NCI-H345 (cell line): ENCODE measurements at places on chromosomes 7 and 10.

DNA sequence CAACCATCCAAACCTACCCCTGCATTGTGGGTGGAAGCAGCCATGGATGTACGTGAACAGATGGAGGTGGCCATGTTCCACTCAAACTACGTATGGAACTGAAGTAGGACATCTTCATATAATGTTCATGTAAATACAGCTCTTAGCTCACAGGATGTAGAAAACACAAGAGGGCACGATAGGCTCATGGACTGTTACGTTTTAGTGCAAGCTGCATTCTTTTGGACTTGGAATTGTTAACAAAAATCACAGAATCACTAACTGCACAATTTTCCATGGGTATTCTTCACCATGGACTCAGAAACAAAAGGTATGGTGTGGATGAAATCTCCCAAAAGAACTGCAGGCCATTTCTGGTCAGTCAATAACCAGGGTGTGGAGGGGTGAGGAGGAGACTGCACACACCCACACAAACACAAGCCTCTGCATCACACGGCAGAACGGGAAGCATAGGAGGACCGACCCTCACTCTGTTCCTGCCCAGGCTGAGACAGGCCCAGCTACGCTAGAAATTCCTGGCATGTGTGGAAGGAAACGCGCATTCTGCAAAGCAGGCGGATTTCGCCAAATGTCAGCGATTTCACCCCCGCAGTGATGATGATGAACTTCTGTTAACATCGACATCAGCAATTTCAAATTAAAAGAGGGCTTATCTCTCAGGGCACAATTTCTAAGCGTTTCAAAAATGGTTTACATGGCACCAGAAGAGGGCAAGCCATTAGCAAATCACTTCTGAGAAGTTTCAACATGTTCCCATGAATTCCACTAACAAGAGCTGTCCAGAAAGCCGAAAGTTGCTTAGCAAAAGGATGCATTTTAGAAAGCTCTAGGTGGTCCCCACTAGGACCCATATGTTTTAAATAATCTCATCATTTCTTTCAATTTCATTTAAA, 149.0 kb downstream of the TNS3 start:
- no peak for DNase-seq

DNA sequence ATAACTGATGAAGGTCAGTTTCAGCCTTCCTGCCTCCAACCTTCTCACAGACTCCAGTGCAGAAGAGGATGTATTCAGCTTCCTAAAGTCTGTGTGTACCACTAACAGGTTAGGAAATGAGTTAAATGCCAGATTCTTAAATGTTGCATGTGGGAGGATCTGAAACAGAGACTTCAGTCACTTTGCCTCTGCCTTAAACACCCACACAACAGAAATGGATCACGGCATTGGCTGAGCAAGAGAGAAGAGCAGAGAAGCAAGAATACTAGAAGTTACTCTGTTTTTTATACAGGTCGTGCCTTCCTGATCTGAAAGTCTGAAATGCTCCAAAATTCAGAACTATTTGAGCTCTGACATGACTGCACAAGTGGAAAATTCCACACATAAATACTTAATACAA, 98.9 kb upstream of the ARHGAP21 start:
- no peak for DNase-seq

DNA sequence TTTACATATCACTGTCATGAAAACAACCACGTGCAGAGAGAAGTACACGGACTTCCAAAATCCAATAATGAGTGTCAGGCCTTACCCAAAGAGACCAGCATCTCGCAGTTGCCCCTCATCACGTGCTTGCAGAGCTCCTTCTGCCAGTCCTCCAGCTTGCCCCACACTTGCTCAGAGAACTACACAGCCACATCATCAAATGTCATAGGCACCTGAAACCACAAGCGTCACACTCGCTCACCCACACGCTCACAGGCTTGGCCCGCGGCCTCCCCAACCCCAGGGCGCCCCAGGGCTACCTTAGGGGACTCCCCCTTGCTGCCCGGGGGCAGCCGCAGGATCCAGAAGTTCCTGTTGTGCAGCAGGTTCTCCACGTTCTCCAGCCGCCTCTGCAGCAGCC, 123.4 kb upstream of the ZNF746 start:
- no peak for DNase-seq

DNA sequence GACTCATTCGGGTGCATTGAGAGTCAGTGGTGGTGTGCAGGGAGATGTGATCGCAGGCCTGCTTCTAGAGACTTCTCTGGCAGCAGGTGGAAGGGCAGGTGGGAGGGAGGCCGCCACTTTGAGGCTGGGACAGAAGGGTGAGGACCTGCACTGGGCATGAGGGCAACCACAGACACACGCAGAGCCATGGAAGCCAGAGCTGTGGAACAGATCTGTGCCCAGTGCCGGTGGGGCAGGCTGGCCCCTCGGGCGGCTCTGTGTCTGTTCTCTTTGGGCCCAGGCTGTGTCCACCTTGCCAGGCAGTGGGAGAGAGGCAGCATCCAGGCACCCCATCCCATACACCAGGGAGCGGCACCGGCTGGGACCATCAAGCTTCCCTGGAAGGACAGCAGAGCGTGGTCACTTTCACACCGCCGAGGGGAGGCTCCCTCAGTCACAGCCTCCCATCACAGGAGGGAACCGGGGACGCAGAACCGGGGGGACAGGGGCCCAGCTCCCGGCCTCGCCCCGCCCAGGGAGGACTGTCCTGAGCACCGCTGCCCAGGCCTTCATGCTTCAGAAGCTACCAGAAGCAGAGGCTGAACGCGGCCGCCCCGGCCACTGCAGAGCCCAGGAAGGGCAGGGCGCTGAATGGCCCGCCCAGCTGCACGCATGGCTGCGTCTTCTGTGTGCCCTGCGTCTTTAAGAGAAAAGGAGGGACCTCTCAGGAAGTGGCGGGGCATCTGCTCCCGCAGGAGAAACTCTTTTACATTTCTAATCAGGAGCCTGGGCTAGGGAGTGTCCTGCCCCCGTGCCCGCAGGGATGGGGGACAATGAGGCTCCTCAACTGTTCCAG, 32.1 kb downstream of the EN2 start:
- DNase-seq = no peak

DNA sequence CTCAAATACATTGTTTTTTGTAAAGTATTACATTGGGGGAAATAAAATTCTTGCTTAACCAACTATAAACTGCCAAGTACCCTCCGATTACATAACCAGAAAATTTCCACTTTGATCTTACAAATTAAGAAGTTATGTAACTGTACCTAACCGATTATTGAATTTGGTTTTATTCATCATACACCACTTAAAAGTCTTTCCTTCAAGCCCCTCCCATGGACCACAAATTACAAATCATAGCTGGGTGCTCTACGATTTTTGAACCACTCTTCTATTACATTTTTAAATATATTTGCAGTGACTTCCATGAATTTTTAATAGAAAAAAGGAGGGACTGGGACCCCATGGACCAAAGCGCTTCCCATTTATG, 630 bp downstream of the ZNF680 start:
- DNase-seq = no peak
